ENCODE measurements at places on chromosomes 7 and 10.
A peak's percentile ranks its signal among the peaks of the same experiment; 100 is the strongest.

DNA sequence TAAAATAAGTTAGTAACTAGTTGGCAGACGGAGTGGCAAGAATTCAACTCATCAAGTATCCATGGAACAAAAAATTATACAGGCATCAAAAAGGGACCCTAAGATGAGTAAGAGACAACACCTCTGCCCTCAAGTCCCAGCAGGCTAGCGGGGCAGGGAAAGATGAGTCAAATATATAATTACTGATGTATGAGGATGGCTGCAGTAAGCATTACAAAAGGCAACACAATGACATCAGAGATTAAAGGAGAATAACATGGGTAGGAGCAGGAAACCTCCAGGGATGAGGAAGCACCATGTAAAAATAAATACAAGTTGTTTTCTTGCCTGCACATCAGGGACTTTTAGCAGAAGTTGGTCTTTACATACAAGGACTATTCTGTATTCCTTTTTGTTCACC lies 49.4 kb downstream of the SCRN1 start:
- DNase-seq: no peak

GRCh38 chr7:40916813-40917212 lies 782.0 kb downstream of the SUGCT start:
- no peak for DNase-seq

- DNase-seq: no peak
These were observed 2.0 kb downstream of the TNKS2 start for GRCh38 chr10:91800182-91800581.

- no peak for DNase-seq
These were observed 256.3 kb upstream of the KLF14 start for GRCh38 chr7:130990178-130990832.

- DNase-seq: no peak
These were observed 122.8 kb downstream of the THSD7A start for GRCh38 chr7:11709196-11709595.

DNA sequence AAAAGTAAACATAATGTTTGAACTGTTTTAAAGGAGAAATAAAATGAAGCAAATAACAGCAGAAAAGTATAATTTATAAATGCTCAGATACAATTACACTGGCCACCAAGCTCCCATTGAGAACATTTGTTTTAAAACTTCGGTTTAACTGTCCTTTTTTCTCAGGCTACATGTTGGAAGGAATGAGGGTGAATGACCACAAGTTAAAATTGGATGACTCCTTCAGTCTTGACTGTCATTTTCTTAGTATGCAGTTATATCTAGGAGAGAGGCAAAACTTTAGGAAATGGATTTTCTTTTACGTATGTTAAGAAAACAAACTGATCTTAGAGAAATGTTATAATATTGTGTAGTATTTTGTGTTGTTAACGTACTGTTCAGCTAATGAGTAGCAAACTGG lies 5.0 kb downstream of the TRIM24 start:
- DNase-seq: no peak

GRCh38 chr10:80413271-80413996 lies 5.1 kb downstream of the PRXL2A start:
- peak; percentile 36 for DNase-seq

DNA sequence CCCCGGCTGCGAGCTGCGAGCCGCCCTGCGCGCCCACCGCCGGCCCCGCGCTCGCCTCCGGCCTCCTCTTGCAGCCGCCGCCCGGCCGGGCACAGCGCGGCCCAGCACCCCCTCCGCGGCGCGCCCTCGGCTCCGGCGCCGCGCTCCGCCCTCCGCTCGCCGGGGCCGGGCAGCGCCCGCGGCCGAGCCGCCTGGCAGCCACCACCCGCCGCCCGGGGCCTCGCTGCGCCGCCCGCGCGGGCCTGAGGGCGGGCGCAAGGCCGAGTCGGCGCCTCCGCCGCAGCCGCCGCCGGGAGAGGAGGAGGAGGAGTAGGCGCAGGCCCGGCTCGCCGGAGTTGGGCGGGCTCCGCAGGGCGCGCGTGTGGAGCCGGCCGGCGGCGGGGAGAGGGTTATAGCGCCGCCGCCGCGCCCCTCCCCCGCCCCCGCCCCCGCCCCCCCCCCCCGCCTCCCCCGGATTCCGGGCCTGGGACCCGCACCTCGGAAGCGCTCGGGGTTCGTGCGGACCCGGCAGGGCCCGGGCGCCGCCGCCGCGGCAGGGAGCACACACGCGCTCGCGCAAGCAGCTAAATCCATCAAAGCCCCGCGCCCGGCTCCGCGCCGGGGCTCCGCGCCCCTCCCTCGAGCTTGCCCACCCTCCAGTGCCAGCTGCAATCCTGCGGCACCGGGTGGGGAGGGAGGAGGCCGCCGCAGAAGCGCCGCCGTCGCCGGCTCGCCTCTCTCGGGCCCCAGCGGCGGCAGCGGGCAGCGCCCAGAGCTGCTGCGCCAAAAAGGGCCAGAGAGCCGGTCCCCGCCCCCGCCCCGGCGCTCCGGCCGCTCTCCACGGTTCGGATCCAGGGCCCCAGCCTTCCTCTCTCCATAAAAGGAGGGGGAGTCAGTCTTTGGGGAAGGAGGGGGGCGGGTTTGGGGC lies at the start of gene PDGFA:
PDGFA (minus strand) TSS at position 363 of the 907 bp plus-strand sequence. CDS start 845 bp downstream, outside the sequence.
- DNase-seq: no peak

DNA sequence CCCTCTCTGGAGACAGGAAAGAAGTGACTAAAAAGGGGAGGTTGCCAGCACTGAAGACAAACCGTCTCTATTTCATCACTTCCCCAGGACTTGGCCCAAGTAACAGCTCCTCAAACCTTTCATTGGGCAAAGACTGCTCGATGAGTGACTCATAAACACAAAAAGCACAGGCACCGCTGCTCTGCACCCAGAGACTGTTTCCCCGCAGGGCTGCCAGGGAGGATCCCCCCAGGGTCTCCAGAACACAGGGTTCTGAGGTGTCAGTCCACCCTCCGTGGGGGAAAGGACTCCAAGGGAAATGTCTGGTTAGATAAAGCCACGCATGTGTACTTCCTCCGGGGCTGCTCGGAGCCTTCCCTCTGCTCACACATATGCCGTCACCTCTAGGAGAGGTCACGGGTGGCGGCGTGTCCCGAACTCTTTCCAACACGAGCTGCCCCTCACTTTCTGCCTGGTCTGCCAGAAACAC lies 59.9 kb downstream of the INSIG1 start:
- DNase-seq: peak; percentile 83

GRCh38 chr7:7567898-7568531 lies 1.3 kb downstream of the MIOS start:
- DNase-seq: no peak

GRCh38 chr10:132446661-132447445 lies 49.9 kb downstream of the PWWP2B start:
- DNase-seq: peak; percentile 4

- DNase-seq: no peak
These were observed 40.2 kb downstream of the CUL1 start for GRCh38 chr7:148738737-148739535.

GRCh38 chr7:107213193-107213788 lies 44.5 kb downstream of the HBP1 start:
- no peak for DNase-seq

DNA sequence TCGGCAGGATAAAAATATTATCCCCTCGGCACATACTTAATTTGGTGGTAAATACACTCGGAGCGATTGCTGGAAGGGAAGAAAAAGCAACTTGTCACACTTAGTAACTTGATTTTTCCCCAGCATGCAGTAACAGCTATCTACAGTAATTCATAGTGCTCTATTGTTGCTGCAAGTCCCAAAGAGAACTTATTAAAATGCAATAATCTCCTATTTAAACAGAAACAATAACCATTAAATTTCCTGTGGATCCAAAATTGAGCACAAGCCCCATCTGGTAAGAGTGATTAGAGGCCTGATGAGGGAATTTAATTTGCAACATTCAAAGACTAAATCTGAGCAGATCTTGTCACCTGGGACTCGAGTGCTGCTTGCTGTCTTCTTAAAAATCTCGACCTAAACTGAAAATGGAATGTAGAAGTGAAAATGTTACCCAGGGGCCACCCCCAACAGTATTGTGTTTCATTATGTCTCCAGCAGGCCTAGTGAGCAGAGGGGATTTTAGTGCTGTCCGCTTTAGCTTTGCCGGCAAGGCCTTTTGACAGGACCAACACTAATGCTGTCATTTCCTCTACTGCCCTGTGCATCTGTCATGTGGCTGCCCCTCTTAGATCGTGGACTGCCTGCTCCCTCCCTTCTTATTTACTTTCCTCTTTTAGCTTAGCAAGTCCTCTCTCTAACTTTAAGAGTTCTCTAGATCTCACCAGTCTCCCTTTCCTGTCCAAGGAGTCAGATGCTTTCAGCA lies 639.7 kb downstream of the AUTS2 start:
- DNase-seq: no peak

DNA sequence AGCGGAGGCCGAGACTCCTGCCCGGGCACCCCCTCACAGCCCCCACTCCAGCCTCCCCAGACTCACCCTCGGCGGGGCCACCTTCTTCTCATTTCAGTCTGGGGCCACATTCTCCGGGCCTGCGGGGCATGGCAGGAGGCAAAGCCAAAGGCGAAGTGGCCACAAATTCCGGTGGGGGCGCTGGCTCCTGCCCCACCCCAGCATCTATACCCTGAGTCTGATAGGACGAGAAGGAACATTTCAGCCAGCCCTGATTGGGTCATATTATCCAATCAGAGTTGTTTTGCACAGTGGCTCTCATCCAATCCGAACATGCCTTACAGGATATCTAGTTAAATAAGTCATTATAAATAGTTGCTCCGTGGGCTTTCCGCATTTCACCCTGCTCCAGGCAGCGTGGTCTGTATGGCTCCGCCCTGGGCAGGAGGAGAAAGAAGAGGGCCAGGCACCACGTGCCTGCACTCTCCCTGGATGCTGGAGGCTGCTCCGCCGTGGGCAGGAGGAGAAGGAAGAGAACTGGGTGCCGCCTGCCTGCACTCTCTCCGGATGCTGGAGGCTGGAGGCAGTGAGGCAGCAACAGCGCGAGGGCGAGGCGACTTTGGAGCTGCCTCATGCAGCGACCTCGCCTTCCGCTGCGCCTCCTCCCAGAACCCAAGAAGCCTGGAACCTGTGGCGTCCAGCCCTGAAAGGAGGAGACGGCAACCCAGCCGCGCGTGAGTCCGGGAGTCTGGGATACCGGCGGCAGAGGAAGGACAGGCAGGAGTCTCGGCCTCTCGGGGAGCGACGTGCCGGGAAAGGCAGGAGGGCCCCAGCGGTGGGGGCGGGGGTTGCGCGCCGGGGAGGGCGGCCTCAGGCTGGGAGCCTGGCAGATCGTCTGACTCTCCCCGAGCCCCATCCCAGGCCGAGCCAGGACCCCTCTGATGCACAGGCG lies 162.9 kb downstream of the ZNF33B start:
- no peak for DNase-seq

DNA sequence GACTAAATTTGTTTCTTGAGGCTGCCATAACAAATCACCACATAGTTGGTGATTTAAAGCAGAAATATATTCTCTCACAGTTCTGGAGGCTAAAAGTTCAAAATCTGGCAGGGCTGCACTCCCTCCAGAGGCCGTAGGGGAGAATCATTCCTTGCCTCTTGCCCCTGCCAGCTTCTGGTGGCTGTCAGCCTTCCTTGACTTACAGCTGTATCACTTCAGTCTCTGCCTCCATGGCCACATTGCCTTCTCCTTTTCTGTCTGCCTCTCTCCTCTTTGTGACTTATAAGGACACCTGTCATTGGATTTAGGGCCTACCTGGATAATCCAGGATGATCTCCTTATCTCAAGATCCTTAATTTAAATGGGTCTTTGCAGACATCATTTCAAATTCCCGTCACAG lies 5.8 kb upstream of the LRRC4 start:
- DNase-seq: no peak

DNA sequence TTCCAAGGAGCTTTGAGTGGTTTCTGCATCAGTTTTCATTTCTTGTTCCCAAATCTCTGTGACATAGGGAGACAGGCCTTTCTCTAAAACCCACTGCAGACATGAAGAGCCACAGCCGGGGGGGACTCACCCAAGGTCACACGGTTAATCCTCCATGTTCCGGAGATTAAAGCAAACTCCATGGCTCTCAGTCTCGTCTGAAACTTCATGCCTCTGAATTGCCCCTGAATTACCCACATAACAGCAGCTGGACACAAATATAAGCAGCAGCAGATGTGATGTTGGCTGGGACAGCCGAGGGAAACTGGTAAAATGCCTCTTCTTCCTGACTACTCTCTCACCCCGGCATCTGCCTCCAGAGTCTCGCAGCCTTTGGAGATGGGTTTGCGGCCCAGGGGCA lies 402.2 kb downstream of the DNAJB6 start:
- no peak for DNase-seq

- no peak for DNase-seq
These were observed 106.7 kb downstream of the TES start for GRCh38 chr7:116316838-116317628.

GRCh38 chr7:22563621-22564241 lies 63.7 kb upstream of the STEAP1B start:
- no peak for DNase-seq

DNA sequence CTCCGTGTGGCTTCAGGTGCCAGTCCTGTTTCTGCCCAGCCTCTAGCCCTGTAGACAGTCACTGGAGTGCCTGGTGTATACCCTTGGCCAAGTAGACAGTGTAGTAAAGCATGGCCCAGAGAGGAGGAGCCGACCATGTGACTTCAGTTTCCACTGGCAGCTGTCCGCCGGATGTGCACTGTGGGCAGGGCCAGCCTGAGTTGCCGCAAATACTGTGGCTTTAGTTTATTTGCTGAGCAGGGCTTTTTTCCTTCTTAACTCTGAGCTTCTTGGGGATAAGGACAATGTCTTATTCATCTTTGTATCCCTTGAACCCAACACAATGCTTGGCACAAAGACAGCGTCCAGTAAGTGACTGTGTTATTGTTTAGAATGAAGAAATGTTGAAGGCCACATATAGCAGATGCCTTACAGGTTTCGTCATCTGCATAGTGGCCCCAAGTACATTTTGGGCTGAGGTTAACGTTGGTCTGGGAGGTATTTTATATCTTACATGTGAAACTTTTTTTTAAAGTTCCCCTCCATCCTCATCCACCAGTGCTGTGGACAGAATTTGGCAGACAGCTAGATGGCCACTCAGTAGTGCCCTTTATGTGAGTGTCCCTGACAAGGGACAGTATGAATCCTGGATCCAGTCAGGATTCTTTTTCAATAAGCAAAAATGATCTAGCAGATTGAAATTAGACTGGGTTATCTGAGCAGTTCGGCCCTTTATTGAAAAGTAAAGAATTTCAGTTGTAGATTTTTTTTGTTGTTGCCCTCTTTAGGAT lies 40.6 kb downstream of the CYP17A1 start:
- no peak for DNase-seq
